ENCODE measurements at places on chromosomes 16 and 17.

DNA sequence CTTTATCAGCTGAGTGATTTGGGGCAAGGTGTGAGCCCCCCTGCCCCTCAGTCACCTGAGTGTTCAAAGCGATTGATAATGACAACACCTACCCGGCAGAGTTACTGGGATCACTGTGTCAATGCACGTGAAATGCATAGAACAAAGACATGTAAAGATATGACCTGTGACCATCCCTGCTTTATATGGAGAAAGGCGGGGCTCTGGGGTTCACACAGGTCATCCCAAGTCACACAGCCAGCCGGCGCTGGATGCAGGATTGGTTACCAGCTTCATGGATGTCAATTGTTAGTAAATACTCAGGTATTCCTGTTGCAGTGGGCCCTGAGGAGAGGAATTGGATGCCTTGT, 64.4 kb downstream of the CRISPLD2 start:
- no peak for DNase-seq

GRCh38 chr17:29749045-29749825, 126.5 kb upstream of the CORO6 start:
- DNase-seq: no peak

GRCh38 chr17:32141258-32141657, 1.0 kb upstream of the RHOT1 start:
- no peak for DNase-seq

DNA sequence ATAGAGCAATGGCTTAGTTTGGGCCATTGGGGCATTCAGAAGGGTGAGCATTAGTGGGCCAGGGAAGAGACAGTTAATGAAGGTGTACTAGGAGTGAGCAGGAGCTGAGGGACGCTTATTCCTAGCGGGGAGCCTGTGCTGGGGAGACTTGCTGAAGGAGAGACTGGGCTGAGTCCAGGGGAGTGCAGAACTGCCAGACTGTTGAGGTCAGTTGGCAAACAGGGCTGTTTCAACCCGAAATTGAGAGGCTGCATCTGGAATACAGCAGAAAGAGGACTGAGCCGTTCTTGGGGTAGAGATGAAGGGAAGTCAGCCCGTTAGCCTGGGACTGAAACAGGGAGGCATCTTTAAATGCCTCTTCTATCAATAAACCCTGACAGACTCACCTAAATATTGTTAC, 33.2 kb downstream of the MAP2K6 start:
- no peak for DNase-seq

GRCh38 chr17:7238420-7239090, 702 bp downstream of the PHF23 start:
- DNase-seq: no peak

DNA sequence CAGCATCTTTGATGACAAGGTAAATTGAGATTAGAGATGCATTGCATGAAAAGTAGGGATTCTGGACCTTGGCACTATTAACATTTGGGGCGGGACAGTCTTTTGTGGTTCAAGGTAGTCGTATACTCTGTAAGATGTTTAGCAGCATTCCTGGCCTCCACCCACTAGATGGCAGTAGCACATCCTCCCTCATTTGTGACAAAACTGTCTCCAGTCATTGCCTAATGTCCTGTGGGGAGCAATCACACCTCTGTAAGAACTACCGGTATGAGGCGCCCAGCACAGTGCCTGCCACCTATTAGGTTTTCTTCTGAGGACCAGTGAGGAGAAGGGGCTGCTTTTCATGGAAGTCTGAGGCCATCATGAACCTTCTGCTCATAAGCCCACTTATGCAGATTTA, 180.8 kb downstream of the RBFOX1 start:
- no peak for DNase-seq

DNA sequence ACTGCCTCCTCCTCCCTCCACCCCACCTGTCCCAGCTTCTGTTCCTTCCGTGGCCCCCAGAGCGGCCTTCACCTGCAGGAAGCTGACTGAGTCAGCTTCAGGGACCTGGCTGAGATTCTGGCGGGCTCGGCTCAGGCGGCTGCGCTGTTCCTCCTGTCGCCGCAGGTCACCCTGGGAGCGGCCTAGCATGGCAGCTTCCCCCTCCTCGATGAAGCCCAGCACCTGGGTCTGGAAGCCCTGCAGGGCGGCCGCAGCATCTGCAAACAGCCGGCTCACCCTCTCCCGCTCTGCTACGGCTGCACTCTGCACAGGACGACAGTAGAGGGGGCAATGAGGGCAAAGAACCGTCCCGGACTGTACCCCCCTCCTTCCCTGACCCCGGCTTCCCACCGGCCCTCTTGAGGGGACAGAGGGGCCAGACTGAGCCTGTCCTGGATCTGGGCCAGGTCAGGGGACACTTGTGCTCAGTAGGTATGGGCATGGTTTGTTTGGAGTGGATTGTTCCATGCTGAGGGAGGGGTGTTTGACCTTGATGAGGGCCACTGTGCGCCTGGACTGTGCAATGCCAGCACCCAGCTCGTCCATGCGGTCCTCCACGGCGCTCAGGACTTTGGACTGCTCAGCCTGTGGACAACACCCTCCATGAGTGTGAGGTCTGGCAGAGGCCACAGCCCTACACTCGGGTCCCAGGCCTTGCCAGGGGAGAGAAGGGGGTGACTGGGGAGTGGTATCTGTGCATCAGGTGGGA, 2.0 kb downstream of the TRIM47 start:
- DNase-seq: peak; percentile 82

- no peak for DNase-seq
These were observed 32.8 kb upstream of the NUDT16L1 start for GRCh38 chr16:4660454-4661007.

DNA sequence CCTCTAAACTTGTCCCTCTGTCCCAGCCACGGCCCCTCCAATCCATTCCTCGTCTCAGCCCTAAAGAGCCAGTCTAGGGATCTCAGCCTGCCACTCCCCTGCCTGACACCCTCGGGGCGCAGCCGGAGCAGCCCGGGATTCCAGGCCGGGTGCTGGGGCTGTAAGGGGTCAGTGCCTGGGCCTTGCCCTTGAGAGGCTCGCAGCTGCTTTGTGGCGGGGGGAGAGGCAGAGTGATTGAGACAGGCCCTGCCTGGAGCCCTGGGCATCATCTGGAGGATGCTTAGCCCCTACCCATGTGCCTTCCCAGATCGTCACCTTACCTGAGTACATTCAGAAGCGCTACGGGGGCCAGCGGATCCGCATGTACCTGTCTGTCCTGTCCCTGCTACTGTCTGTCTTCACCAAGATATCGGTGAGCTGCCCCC, 8.3 kb downstream of the SLC5A10 start:
- DNase-seq: no peak

DNA sequence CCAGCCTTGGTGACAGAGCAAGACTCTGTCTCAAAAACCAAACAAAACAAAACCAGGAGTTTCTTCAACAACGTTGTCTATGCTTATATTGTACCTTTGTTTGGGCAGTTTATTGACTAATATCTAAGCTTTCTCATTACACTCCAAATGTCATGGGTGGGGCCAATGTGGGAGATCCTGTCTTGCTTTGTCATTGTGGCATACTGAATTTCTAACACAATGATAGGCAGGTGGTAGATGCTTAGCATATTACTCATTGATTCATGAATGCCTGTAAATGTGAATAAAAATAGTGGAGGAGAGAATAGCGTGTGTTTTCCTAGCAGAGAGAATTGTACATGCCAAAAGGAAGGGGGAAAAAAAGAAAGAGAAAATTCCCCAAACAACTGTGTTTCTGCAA, 802.5 kb upstream of the EEF2KMT start:
- no peak for DNase-seq

DNA sequence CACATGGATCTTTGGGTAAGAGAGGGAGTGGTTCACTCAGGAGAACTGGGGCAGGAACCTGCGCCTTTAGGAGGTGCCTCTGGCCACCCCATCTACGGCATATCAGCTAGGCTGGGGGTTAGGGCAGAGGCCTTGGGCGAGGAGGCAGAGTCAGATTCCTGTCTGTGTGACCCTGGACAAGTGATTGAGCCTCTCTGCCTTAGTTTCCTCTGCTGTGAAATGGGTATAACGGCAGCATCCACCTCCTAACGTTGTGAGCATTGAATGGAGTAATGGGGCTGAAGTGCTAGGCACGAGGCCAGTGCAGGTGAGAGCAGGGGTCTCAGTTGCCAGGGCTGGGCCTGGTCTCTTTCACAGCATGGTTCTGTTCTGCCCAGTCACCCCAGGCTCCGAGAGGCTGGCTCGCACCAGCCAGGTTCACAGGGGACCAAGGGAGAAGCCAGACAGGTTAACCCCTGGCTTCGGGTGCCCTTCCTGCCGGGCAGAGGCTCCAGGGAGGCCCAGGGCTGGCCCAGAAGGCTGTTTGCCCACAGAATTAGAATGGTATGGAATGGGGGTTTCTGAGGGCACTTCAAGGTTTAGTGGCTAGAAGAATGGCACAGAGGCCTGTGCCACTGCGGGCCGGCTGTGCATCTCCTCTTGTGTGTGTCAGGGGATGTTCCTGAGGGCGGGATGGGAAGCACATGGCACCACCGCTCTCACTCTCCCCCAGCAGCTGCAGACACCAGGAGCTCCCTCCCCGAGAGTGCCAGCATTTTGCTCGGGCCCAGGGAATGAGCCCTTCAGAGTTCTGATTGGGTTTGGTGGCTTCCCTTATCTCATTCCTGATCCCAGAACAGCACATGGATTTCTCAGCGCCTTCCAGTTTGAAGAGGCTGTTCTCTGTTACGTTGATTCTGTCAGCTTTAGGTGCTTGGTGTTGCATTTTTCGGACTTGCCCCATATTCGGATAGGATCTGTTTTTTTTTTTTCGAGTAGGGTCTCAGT, 23.8 kb downstream of the UNC13D start:
- no peak for DNase-seq

DNA sequence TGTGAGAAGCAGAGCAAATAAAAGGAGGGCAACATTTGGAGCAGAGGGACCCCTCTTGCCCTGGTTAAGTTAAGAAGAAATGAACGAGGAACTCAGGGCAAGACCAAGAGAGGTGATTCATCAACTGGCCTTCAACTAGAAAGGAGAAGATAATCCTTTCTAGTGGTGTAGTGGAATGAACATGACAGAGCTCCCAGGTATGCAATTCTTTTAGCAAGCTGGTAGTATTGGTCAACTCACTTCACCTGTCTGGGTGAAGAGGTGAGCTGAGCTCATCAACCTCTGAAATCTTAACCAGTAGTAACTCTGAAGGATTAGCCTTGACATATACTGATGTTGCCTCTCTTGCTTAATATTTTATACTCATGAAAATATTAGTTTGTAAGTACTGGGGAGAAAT, 1024.7 kb upstream of the GOT2 start:
- no peak for DNase-seq

DNA sequence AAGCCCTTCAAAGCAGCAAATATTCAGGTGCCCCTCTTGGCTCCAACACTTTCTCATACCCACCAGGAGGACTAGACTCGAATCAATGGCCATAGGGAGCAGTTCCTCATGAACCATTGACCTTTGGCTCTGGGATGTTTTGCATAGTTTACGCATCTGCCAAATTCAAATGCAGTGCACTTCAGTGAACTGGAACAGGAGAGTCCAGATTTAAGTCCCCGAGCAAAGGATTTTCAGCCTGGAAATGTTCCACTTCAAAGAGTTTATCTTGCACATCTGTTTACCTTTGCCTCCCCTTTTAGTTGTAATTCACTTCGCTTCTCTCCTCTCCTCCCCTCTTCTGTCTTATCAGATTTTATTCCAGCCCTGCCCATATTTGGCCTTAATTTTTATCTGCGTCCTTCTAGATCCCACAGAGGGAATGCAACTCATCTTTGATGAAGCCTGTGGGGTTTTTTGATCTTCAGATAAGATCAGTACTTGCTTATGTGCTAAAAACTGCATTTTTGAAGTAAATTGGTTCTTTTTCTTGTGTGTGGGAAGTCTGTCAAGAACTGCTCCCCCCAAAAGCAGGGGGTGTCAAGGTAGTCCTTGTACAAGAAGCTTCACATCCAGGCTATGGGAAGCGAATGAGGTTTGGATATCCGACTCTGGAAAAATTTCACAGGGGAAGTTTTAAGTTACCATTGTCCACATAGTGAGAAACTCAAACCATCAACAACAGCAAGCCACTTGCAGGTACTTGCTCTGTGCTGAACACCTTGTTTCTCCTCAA, 281.6 kb downstream of the RBFOX1 start:
- DNase-seq: no peak

DNA sequence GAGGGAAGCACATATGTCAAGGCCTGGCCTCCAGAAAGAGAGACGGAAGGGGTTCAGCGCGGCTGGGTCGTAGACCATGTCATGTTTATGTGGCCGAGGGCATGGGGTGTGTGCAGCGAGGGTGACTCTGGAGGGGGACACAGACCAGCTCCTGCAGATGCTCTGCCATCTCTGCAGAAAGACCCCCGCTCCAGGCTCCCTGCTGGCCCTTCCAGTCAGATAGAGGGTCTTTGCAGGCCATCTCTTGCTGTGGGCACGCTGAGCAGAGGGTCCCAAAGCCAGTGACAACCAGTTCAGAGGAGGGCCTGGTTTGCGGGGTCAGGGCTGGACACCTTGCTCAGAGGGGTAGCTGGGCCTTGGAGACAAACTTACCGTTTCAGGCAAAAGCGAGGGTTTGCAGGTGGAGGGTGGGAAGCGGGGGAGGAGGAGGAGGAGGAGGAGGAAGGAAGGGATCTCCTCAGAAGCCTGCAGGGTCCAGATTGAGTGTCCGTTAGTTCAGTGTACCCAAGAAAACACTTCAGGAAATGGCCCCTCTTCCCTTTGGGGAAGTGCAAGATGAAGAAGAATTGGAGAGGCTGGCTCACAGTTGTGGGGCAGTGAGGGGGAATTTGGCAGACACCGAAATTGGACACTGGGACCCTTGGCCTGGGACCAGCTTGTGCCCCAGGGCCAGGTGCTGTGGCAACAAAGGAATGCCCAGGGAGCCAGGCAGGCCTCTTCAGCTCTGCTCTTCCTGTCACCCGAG, 102.8 kb downstream of the CMIP start:
- no peak for DNase-seq

DNA sequence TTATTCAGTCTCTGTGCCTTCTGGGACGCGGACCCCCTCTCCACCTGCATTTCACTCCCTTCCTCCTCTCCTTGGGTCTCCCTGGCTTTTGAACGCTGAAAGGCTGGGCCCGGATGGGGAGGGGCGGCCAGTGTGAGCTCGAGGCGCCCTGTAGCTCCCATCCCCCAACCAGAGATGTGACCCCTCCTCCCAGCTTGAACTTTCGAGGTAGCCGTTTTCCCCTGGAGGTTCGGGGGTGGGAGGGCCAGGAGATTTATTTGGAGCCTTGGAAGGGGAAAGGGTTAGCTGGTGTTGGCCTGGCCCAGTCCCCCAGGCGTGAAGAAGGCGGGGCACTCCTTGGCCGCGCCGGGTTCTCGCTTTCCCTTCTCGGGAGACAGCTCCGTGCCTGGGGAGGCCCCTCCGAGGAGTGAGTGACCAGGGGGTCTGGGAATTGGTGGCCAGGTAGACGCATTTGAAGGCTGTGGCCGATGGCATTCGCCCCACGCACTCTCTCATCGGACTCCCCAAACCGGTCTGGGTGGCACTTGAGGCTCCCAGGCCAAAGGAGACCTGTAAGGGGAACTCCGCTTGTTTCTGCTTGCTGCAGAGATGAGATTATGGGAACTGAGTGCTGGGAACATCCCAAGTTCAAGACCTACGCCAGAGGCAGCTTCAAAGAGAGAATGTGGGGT, 942 bp downstream of the LDAF1 start:
- no peak for DNase-seq

DNA sequence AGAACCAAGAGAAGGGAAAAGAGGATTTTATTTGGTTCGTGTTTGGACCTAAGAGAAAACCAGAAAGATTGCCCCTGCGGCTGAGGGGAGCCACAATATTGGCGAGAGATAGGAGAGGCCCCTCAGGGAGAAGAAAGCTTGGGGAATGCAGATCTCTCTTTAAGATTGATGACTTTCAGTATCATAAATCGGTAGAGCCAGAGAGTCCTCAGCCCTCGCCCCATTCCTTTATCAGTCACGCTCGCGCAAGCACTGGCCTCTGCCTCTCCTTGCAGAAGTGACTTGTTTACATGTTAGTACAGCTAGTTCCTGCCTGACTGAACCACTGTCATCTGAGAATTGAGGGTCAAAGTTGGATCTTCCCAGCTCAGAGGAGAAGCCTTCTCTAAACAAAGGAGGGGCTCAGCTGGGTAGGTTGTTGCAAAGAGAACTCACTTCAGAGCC, 21.5 kb upstream of the KRT19 start:
- no peak for DNase-seq

Measured in NCI-H2171 (cell line).